ENCODE measurements at places on chromosomes 4 and X.

GRCh38 chr4:151667048-151667447 is 93.8 kb downstream of the GATB start:
- DNase-seq, result no peak

DNA sequence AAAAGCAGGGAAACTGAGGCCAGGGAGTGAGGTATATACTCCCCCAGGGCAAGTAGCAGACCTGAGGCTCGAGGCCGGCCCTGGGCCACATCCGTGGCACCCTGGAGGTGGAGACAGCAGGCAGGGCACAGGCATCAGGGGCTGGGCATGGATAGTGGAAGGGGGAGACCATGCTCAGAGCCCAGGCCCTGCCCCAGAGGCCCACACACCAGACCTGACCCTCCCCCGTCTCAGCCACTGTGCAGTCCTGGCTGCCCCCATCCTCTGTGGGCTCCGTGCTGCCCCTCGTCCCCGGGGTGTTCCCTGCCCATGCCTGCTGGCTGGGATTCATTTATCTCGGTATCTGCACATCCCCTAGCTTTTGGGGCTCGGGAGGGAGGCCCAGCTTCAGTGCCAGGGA is 103.1 kb upstream of the NKX1-1 start:
- no peak for DNase-seq

- no peak for DNase-seq
Observed at GRCh38 chr4:128353791-128354190, 66.2 kb upstream of the PGRMC2 start.

- no peak for DNase-seq
Observed at GRCh38 chr4:133855001-133855400, 346.6 kb downstream of the PABPC4L start.

GRCh38 chrX:92213786-92214185 is 434.6 kb downstream of the PCDH11X start:
- DNase-seq, result no peak

DNA sequence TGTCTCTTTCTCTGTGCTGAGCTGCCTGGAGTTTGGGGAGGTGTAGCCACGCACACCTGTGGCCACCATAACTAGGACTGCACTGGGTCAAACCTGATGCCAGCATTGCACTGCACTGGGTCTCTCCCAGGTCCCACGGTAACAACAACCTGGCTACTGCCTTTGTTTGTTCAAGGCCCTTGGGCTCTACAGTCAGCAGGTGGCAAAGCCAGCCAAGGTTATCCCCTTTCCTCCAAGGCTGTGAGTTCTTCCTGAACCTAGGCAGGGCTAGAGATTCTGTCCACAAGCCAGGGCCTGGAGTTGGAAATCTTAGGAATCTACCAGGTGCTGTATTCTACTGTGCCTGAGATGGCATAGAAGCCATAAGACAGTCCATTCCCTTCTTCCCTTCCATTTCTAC is 126.7 kb upstream of the MAGEE2 start:
- no peak for DNase-seq

DNA sequence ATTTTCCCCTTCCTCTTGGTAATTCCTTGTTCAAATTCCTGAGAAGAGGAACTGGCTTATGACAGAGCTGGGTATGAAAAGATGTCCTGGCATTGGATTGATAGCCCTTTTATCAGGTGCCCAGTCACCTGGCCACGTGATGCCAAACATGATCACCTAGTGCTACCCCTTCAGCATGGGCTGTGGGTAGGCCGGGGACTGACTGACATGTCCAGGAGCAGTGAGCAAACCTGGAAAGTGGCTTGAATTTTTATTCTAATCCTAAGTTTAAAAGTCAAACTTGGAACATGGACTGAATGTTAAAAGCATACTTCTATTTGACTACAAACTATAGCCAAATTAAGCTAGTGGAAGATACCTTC is 99.7 kb upstream of the CXCL13 start:
- no peak for DNase-seq

GRCh38 chr4:102524691-102525090 is 23.5 kb downstream of the NFKB1 start:
- no peak for DNase-seq

DNA sequence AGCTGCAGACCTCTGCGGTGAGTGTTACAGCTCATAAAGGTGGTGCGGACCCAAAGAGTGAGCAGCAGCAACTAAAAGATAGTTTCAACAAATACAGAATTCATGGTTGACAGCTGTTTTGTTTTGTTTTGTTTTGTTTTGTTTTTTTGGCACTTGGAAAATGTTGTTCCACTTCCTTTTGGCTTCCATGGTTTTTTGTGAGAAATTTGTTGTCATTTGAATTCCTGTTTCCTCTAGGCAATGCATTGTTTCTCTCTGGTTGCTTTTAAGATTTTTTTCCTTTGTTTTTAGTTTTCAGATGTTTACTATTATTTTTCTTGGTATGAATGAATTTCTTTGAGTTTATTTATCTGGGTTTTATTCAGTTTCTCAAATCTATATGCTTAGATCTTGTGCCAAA is 229.4 kb downstream of the MID1IP1 start:
- DNase-seq, result no peak

DNA sequence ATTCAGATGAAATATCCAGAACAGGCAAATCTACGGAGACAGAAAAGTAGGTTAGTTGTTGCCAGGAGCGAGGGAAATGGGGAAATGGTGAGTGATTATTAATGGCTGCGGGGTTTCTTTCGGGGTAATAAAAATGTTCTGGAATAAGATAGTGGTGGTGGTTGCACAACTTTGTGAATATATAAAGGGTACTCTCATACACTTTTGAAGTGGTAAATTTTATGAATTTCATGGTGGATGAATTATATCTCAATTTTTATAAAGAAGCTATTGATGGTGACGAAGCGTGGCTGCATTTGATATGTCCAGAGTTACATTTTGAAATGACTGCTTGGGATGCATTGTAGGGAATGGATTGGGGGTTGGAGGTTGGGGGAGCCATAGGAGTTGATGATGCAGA is 16.3 kb downstream of the FAM47E start:
- no peak for DNase-seq

DNA sequence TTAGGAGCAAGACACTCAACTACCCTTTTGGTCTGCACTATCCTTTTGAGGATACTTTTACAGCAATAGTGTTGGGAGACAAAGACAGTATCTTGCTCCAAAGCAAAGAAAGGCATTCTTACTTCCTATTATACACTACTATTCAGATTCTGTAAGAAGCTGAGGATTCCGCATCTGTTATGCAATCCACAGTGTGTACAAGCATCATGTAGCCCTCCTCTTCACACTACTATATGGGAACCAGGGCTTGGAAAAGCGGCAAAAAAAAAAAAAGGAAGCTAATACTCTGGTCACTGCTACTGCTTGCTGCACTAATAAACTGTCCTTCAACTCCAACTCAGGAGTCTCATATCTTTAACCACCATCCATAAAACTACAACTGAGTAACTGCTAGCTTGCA is 59.1 kb downstream of the FBXW7 start:
- no peak for DNase-seq

DNA sequence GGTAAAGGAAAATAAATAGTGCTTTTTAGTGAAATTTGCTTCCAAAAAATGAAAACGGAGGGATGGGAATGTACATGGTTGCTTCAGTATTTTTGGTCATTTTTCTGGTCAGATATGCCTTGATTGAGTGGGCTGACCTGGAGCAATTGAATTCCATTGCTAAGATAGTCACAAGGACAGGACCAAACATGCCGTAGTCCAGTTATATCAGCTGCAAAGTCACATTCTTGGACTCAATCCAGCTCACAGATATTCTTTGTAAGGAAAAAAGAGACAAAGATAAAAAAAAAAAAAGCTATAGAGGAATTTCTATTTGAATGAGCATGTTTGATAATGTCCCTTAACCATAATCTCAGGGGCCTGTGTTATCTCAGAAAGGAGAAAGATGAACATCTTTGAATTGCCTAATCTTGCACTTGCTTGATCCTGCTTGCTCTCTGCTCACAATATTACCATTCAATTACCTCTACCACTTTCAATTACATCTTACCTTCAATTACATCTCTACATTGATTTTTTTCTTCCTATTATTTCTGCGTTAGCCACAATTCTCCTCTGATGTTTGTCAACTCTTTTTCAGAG is 75.4 kb upstream of the PACRGL start:
- no peak for DNase-seq

- no peak for DNase-seq
Observed at GRCh38 chr4:85715991-85716737, 241.2 kb downstream of the ARHGAP24 start.

- DNase-seq, result no peak
Observed at GRCh38 chr4:39085891-39086290, 23.9 kb downstream of the KLHL5 start.

GRCh38 chrX:120741452-120741851 is 111.6 kb upstream of the C1GALT1C1 start:
- DNase-seq, result no peak

DNA sequence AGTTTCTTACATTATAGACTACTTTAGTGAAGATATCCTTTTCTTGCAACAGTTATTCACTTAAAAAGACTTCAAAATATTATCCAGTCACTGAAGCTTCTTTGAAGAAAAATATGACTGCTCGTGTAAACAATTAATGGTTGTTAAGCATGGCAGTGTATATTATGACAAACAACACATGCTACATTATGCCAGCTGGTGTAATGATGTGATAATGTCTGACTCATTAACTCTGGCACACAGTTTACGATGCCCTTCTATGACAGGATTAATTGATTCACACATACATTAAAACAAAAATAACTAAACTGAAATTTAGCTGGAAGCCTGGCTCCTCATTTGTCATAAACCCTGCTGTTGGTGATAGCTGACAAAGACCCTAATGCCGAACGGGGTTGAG is 22.4 kb downstream of the GK2 start:
- DNase-seq, result no peak

DNA sequence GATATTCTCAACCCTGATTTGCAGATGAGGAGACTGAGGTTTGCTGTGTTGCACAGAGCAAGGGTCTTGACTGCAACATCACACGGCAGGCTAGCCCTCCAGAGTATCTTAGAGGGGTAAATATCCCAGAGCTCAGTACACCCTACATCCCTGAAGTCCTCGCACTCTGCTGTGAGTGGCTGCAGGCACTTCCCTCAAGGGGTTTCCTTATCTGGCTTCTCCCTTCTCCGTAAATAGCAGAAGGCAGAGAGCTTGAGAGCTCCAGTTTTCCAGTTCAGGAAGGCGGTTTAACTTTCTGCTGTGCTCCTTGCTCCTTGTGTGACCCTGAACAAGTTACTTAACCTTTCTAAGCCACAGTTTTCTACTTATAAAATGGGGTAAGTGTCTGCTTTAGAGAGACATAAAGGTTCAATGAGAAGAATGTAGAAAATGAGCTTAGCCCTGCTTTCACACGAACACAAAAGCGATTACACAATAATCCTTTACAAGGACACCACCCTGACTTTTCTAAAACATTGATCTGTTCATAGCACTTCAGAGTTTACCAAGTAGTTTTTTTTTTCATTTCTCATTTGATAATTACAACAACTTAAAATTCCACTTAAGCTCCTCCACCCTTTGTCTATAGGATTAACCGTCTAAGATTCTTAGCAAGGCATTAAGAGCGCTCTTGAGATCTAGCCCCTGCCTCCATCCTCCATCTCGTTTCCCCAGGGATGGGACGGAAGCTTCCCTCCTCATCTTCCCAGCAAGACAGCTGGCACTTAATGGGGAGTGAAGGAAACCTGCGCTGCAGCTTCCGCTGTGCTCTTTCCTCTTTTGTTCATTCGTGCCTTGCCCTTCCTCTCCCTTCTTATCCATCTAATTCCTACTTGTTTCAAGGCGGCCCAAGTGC is 68.4 kb downstream of the TAPT1 start:
- DNase-seq, result no peak

- no peak for DNase-seq
Observed at GRCh38 chr4:56730097-56730496, 49.0 kb upstream of the HOPX start.

- DNase-seq, result no peak
Observed at GRCh38 chr4:15100994-15101695, 98.9 kb downstream of the CPEB2 start.

- no peak for DNase-seq
Observed at GRCh38 chr4:157447195-157447594, 226.7 kb downstream of the GRIA2 start.

DNA sequence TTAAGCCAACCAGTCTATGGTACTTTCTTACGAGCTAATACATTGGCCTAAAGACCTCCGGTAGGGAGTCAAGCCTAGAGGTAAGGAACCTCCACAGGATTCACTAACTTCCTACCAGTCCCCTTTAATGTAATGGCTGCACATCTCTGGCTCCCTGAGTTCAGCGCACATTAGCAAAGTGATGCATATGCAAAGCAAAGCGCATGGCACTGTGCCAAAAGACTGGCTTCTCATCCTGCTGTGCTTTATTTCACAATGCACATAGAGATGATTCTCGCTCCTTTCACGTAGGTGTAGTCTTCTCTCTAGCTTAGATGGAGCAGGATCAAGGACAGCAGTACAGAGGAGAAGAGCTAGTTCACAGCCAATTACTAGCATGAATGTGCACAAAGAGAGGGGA is 14.6 kb upstream of the CLTRN start:
- no peak for DNase-seq

DNA sequence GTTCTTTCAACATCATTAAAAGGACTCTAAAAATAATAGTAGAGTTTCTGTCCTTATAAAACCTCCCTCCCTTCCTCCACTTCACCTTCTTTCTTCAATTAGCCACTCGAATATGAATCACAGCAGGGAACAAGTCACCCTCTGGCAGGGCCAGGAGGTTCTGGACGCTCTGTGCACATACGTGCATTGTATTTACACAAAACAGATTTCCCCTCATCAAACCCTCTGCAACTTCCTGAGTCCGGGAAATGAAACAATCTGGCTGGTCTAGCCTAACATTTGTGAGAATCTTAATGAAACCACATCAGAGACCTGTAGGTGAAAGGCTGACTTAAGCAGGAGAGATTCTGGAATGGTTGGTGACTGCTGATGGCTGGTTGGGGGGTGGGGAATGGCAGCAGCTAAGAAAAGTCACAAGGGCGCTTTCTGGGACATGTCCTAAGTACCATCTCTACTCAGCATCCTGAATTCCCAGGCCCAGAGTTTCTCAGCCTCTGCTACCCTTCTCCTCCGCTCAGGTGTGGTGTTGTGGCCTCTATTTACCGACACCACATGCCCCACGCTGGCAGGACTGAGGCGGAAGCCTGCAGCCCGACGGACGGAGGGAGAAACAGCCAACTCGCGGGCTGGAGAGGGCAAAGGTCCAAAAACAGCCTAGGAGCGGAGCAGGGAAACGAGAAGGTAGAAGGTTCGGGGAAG is 1.0 kb downstream of the ZDHHC9 start:
- DNase-seq, result no peak

DNA sequence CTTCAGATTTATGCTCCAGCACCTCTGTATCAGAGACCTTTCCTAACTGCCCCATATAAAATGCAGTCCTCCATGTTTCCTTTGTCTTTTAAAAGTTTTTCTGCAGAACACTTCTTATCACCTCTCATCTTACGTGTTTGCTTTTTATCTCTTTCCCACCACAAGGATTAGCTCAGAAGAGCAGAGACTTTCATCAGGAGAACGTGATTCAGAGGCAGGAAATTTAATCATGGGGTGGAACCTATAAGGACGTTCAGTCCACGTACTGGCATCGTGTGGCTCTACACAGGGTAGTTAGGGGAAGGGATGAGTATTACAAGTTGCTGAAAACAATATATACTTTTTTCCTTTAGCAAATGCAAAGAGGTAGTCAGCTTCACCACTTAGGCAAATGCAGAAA is 98.7 kb downstream of the SORBS2 start:
- DNase-seq, result no peak

Data from stimulated activated CD8-positive, alpha-beta memory T cell treated with anti-CD3 and anti-CD28 coated beads, Interleukin-4, amount 100 ng/mL, for 1 hour (primary cell).